ENCODE measurements at places on chromosomes 1 and 21. TPM values are rescaled to one million over a fixed set of nuclear protein-coding genes. Genes with fewer than 3 reads are reported as not detected.

The F5 gene
- 17.8 TPM for total RNA-seq

The SPTA1 gene
- total RNA-seq, result 0.03 TPM

The ANKRD35 gene
- 1.5 TPM for total RNA-seq

GRCh38 chr1:4971666-4972065 lies 317.3 kb downstream of the AJAP1 start:
- DNase-seq, result no peak

GRCh38 chr21:17803536-17803935 lies 15.6 kb downstream of the C21orf91 start:
- no peak for DNase-seq

DNA sequence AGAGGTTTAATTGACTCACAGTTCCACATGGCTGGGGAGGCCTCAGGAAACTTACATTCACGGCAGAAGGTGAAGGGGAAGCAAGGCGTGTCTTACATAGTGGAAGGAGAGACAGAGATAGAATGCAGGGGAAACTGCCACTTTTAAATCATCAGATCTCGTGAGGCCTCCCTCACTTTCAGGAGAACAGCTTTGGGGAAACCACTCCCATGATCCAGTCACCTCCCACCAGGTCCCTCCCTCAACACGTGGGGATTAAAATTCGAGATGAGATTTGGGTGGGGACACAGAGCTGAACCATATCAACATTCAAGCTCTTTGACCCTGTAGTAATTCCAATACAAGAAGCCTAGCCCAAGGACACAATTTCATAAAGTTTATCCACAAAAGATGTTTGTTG lies 13.7 kb downstream of the PIGP start:
- DNase-seq, result no peak

- no peak for DNase-seq
These were observed 31.6 kb downstream of the SMYD2 start for GRCh38 chr1:214312530-214313051.

DNA sequence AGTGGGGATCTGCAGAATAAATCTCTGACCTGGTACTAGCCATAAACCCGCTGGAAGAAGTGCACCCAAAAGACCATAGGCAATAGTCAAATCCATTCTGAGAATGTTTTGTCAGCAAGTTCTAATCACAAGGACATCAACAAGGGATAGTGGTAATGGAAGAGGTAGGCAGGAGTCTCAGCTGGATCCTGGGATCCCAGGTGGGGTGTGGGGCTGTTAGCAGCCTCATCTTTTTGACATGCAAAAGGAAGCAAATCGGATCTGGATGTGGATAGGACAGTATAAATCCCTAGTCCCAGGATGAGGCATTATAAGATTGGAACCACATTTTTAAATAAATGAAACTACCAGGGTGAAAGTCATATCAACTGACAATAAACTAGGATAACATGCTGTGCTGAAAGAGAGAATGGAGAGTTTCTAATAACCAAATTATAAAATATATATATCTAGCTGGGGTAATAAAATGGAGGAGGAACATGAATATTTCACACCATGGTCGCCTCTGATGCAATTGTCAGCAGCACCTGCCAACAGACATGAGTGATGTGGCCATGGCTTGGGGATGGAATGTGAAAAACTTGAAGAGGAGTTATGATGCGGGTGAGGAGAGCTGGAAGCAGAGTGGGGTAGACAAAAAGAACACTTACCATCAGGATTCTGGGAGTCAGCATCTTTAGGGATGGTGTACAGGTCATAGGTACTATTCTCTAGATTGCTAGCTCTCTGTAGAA lies 23.7 kb upstream of the PEX19 start:
- no peak for DNase-seq

The HHIPL2 gene
- total RNA-seq, result 0.37 TPM

DNA sequence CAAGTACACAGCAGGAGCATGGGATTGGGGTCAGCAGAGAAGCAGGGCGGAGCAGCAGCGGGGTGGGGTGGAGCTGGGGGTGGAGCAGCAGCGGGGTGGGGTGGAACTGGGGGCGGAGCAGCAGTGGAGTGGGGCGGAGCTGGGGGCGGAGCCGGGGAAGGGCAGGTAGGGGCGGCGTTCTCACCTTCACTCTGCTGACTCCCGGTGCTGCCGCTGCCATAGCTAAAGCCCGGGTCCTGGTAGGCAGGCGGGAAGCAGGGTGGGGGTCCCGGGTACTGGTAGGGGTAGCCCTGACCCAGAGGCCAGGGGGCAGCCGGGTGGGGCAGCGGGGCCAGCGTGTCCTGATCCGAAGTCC lies 6.7 kb downstream of the TAS1R3 start:
- DNase-seq, result no peak

GRCh38 chr1:222090103-222090502 lies 348.2 kb upstream of the DUSP10 start:
- DNase-seq, result no peak

- no peak for DNase-seq
These were observed 7.3 kb downstream of the KRTAP10-1 start for GRCh38 chr21:44532712-44533111.

GRCh38 chr1:89802051-89802450 lies 18.8 kb upstream of the LRRC8D start:
- DNase-seq, result no peak

All from left cardiac atrium (tissue), 4 donors.